Stimulated activated CD4-positive, alpha-beta T cell treated with anti-CD3 and anti-CD28 coated beads, Interleukin-1b, Interleukin-23, amount 100 ng/mL, for 48 hours (primary cell): ENCODE measurements at places on chromosomes 3 and 15.

DNA sequence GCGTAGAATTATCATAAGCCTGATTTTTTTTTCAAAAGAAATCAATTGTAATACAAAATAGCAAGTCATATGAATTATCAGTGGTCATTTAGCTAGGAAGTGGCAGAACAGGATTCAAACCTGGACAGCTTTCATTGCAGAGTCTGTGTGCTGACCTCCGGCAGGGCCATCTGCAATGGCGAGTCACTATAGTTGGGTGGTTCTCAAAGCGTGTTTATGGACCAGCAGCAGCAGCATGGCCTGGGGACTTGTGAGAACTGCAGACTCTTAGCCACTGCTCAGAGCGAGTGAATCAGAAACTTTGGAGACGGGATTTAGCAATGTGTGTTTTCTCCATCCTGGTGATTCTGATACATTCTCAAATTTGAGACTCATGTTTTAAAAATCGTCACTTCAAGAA, 202.3 kb upstream of the SUCLG2 start:
- no peak for DNase-seq

DNA sequence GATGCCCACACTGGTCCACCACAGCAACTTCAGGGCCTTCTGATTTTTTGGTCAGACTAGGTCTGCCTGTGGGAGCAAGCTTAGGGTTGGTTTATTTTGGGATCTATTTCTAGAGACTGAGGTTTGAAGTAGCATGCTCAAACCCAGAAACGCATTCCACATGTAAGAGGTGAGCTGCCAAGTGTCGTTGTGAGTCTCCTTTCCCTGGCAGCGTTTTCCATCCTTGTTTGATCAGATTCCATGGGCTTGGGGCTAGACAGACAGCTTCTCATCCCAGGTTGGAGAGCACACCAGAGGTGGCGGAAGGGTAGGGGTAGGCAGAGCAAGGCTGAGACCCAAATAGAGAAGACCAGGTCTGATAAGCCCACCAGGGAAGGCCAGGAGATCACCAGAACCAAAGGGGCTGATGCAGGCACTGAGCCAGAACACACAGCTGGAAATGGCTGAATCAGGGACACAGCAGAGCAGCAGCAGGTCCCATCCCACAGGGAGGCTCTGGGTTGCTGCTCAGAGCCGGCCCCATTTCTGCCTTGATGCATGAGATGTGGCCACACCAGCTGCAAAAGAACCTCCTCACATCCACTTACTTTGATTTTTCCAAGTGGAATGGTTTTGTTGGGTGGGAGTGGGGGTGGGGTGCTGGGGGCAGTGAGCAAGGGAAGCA, 186.8 kb downstream of the THSD4 start:
- no peak for DNase-seq

- no peak for DNase-seq
Observed at GRCh38 chr15:63380151-63380807, 1.4 kb downstream of the CA12 start.

- no peak for DNase-seq
Observed at GRCh38 chr3:171456765-171457606, 3.2 kb downstream of the TNIK start.

DNA sequence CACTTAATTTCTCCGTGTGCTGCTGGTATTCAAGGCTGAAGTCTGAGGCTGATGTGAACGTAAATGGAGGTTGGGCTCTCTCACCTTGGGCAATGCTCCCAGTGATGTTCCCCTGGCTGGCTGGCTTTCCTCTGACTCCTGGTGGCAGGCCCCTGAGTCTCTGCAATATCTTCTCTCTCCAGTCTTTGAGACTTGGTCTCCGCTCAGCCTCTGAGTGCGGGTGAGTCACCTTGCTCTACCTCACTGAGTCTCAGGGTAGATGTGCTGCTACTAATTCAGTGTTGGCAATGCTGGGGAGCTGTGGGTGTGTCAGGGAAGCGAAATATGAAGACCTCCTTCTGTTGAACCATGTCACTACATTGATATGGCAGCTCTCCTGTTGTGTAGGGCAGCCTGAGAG, 31.3 kb upstream of the TRIM59 start:
- no peak for DNase-seq

DNA sequence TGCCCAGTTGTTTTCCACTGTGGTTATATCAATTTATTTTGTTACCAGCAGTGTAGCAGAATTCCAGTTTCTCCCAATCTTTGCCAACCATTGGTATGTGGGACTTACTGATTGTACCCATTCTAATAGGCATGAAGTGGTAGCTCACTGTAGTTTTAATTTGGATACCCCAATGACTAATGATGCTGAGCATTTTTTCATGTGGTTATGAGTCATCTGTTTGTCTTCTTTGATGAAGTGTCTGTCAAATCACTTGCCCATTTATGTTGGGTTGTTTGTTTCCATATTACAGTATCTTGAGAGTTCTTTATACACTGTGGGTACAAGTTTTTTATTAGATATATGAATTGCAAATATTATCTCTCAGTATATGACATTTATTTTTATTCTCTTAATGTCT, 644.3 kb downstream of the NR2F2 start:
- no peak for DNase-seq

GRCh38 chr15:96106628-96107027, 223.9 kb upstream of the NR2F2 start:
- DNase-seq, result no peak

DNA sequence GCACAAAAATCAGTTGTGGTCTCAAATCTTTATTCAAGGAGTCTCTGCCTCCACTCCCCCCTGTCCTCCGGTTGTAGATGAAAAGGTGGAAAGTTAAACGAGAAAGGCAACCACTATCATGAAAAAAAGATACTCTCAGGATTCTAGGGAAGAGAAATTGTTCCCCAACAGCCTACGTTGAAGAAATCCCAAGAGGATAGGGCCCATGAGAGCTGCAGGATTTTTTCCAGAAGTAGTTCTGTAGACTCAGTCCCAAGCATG, 14.3 kb downstream of the ZIC1 start:
- no peak for DNase-seq

DNA sequence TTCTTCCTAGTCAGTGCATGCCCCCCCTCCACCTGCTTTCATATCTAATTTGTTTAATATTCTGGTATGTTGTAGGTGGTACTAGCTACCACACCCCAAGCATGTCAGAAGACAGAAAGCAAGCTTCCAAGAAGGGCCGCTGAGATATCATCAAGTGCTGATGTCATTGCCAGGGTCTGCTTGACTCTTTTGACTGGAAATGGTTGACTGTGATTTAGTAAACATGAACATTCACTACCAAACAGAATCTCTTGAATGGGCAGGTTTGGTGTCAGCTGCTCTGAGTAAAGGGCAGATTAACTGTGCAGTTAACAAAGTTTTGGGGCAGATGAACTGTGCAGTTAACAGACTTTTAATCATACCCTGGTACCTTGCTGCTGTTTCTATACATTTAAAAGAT, 244.2 kb upstream of the SATB1 start:
- peak; percentile 68 for DNase-seq

GRCh38 chr3:48642605-48643004, 7.3 kb upstream of the SLC26A6 start:
- no peak for DNase-seq

DNA sequence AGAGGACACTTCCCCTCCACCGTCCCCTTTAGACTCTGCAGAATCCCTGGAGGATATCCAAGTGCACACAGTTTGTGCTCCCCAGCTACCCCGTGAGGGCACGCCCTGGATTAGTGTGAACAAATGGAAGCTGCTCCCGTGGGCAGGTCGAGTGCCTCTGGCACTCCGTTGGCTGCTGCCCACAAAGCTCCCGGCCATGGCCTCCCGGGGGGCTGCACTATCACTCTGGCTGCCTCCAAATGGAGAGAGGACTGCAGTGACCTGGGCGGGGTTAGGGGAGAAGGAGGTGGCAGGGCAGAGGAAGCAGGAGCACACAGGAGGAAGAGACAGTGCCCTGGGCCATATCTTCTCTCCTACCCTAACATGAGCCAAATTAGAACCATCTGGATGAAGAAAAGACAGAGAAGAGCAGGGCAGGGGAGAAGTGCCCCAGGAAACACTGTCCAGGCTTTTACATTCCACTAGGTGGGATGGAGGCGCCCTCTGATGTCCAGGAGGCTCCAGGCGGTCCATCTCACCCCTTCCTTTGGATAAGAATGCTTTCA, 29.4 kb upstream of the ACAD9 start:
- no peak for DNase-seq
